ENCODE measurements at places on chromosomes 16 and 17. TPM values are rescaled to one million over a fixed set of nuclear protein-coding genes. Genes with fewer than 3 reads are reported as not detected.

DNA sequence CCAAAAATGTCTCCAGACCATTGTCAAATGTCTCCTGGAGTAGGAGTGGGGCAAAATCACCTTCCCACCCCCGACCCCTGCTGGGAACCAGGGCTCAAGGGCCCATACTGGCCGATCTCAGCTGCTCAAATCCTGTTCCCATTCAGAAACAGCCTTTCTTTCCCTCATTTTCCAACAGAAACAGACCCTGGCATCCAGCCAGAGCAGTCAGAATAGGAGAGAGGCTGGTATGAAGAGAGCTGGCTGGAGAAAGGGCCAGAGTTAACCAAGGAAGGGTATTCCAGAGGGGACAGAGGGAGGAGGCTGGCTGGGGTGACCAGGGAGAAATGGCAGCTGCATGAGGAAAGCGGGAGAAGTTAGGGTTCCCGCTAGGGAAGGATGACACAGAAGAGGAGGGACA is 199.1 kb downstream of the XYLT1 start:
- no peak for DNase-seq

GRCh38 chr16:57589374-57589773 is 39.1 kb upstream of the ADGRG1 start:
- DNase-seq, result no peak

GRCh38 chr17:77106874-77107358 is 33.9 kb upstream of the SEC14L1 start:
- no peak for DNase-seq

DNA sequence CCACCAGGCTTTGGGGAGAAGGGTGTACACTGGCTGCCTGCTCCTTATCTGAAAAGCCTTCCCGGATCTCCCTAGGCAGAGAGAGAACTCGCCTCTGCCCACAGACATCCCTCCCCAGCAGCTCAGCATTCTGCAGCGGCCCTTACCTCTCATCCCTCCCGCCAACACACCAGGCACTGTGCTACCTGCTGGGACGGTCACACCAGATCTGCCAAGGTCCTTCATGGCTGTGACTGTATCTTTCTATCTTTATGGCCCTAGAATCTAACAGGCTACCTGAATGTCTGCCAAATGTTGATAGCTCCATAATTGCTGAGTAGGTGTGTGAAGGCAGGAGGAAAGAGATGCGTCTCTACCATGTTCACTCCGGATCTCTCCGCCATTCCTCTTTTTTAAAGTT is 7.9 kb downstream of the TSNAXIP1 start:
- DNase-seq, result no peak

- DNase-seq, result no peak
Measured at GRCh38 chr16:78433116-78433515, 333.7 kb downstream of the WWOX start.

- DNase-seq, result no peak
Measured at GRCh38 chr17:80836658-80836965, 155.0 kb upstream of the CHMP6 start.

GRCh38 chr17:74779948-74780400 is 3.8 kb upstream of the NAT9 start:
- DNase-seq, result no peak

DNA sequence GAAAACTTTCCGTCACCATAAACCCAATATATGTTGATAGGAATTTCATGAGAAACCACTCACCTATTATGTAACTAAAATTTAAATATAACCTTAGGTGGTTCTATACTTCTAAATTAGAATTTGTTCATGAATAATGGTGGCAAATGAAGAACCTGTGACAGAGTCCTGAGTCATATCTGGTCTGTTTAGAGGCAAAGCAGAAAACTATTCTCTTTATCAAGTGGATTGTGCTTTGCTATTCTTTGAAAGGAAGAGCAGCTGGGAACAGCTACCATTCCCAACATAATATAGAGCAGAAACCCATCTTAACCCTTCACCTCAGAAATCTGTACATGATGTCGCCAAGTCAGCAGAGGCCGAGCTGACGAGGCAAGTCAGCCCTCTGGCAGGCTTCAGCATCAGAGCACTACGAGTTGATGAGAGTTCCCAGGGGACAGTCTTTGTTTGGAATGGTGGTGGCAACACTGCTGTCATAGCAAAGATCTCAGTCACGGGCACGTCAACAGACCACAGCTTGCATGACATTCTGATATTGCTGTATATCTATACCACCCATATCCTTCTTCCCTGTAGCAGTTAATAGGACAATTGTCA is 631.9 kb upstream of the CA10 start:
- no peak for DNase-seq

DNA sequence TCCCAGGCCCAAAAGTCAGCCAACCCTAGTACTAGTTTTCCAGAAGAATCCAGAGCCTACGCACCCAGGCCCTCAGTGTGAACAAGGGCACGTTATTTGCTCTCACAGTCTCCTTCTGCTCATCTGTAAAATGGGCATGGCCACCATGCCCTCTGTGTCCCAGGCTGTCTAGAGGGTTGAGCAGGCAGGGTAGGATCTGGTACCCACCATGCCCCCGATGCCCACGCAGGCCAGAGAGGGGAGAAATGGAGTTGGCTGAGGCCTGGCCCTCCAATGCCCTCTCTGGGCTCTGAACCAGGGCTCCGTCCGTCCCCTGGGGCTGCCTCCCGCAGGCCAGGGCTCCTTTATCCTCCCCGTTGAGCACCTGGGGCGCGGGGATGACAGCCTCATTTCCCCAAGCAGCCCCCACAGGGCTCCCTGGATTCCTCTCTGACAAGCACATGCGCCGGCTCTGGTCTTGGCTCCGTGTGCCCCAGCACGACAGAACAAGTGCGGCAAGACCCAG is 9.1 kb upstream of the BAHCC1 start:
- DNase-seq, result no peak

DNA sequence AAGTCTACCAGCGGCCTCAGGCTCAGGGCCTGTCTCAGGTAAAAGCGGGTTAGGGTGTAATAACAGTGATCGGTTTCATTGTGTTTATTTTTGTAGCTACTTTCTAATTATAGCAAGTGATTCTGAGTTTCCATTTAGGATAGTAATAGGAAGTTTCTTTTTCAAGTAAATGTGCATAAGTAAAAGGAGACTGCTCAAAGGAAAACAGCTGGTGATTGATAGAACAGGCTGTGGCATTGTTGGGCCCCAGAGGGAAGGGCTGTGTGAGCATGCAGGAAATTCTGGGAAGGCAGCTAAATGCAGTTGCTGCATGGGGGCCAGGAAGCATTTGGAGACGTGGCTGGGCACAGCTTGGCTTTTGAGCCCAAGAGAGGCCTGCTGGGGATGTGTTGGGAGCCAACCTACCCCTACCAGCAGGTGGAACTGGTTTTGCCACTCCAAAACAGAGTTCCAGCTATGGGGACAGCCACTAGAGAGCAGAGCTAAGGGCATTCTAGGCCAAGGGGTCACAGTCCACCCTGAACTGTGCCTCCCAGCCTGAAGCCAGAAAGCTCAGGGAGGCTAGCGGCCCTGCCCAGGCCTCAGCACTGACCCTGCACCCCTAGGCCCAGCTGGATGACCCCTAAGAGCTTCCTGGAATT is 12.6 kb downstream of the SNX20 start:
- no peak for DNase-seq

DNA sequence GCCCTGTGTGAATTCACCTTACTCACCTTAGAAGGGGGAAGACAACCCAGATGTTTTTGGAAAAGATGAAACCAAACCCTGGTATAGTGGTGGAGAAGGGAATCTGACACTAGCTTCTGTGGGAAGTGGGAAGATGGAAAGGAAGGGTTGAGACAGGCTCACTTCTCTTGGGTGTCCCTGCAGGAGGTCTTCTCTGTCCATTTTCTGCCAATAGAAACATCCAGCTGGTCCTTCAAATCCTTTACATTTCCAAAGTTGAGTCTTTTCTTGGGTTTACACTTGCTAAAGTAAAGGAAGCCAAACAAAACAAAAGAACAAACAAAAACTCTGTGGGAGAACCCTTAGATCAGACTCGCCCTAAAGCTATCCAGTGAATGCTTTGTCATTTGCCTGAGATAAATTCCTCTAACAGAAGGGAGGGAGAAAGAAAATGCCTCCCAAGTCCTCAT is 10.2 kb downstream of the HOXB1 start:
- DNase-seq, result no peak

- DNase-seq, result no peak
Measured at GRCh38 chr16:391885-392335, 5.1 kb upstream of the NME4 start.

Gene SLC4A1
- not detected for total RNA-seq

Gene TEX14
- not detected for total RNA-seq

Gene MYO18A
- 108 TPM for total RNA-seq

Gene DUSP3
- total RNA-seq, result 41.6 TPM

Gene CCL5
- 15.9 TPM for total RNA-seq

Gene RASD1
- total RNA-seq, result 1.7 TPM

Data from Panc1 (cell line).